ENCODE measurements at places on chromosomes 6 and 20.

DNA sequence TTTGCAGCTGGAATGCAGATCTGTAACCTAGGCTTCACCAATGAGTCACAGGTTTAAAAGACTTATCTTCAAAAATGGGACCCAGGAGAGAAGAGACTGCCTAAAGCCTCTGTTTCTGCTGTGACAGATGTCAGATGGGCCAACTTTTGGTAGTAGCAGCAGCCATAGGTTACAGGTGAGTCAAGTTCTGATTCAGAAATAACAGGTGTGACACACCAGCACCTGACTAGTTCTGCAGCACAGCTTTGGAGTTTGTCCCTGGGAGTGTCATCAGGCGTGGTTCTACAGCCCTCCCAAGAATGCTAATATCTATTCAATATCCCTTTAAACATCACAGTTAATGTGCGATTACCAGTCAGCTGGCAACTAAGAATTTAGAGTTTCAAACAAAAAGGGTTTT is 121.9 kb upstream of the BTN3A2 start:
- no peak for DNase-seq

DNA sequence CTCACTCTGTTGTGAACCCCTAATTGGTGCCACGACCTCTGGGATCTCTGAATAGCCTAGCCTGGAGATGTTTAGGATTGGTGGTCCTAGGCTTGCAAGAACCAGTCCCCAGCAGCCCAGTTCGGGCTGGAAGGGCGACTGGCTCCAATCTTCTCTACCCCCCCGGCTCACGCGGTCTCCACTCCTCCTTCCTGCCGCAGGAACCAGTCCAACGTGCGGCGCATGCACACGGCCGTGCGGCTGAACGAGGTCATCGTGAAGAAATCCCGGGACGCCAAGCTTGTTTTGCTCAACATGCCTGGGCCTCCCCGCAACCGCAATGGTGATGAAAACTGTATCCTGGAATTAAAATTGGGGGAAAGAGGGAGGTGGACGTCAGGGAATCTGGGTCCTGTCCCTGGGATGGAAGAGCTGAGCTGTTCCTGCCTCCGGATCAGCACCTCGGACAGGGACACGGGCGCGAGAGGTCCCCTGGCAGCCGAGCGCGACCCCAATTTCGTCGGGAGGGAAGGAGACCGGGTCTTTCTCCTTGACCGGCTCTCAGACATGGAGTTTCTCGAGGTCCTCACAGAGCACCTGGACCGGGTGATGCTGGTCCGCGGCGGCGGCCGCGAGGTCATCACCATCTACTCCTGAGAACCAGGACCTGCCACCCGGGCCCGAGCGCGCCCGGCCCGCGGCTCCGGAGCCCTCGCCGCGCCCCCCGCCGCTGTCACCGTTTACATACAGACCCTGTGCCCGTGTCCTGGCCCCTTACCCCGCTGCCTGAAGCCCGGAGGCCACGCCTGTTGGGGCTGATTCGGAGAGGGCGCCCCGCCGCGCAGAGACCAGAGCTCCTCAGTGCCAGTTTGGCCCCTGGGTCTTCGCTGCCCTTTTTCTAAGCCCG is 28.2 kb downstream of the SLC12A5 start:
- peak; percentile 41 for DNase-seq

GRCh38 chr6:128068119-128068479 is 167.2 kb upstream of the THEMIS start:
- DNase-seq = no peak

- peak; percentile 36 for DNase-seq
These were observed 19.0 kb downstream of the SMAP1 start for GRCh38 chr6:70686548-70687133.

DNA sequence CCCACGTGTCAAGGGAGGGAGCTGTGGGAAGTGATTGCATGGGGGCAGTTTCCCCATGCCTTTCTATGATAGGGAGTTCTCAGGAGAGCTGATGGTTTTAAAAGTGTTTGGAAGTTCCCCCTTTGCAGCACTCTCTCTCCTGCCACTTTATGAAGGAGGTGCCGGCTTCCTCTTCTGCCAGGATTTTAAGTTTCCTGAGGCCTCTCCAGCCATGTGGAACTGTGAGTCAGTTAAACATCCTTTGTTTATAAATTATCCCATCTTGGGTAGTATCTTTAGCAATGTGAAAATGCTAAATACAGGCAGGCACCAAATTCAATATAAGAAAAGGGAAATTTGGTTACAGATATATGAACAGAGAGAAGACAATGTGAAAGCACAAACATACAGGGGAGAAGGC is 96.4 kb upstream of the EPHA7 start:
- no peak for DNase-seq
